Stimulated activated CD4-positive, alpha-beta T cell treated with anti-CD3 and anti-CD28 coated beads, Interleukin-1b, Interleukin-23, amount 100 ng/mL, for 4 hours (primary cell): ENCODE measurements at places on chromosomes 1 and 21.

- DNase-seq: no peak
Observed at GRCh38 chr1:166947398-166948043, 27.8 kb downstream of the ILDR2 start.

- peak; percentile 77 for DNase-seq
Observed at GRCh38 chr1:9181176-9181906, 52.4 kb upstream of the GPR157 start.

GRCh38 chr1:234531151-234531635, 52.2 kb upstream of the TARBP1 start:
- DNase-seq: no peak

DNA sequence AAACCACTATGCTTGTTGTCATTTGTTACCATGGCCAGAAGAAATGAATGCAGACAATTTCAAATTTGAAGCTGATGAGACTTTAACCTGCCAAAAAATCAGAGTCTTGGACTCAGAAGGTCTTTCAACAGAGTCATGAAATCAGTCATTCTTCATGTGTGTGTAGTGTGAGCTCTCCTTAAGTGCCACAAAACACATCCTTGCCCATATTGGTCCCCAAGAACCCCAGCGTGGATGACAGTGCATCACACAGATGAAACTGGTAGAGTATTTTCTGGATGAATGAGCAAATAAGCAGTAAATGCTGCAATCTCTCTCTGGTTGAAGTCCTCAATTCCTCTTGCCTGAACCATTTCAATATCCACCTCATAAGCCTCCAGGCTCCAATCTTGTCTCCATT, 28.7 kb upstream of the ETS2 start:
- no peak for DNase-seq

GRCh38 chr1:7098641-7099040, 313.4 kb downstream of the CAMTA1 start:
- DNase-seq: no peak

DNA sequence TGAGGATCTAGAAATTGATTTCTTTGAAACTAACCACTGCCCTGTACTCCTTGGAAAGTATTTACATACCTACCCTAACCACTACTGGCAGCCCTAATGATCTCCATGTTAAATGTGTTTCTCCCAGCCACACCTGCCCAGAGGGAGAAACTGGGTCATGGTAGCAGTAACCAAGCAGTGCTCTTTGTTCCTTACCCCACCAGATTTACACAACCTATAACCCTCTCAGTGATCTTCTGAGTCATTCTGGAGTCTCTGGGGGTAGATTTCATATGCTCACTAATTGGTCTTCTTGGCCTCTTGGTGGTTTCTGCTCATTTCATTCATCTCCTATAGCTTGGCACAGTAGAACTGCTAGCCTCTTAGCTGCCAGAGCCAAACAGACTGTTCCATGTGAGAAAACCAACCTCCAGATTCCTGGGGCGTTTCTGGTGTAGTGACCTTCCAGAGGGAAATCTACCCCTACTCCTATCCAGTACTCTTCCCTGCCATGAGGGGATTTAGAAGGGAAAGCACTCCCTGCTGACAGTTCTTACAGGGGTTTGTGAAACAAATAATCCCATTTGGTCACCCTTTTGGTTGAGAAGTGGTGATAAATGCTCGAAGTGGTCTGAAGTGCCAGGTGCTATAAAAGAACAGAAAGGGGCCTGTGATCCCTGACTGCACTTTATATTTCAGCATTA, 36.2 kb upstream of the LRIG2 start:
- DNase-seq: no peak

DNA sequence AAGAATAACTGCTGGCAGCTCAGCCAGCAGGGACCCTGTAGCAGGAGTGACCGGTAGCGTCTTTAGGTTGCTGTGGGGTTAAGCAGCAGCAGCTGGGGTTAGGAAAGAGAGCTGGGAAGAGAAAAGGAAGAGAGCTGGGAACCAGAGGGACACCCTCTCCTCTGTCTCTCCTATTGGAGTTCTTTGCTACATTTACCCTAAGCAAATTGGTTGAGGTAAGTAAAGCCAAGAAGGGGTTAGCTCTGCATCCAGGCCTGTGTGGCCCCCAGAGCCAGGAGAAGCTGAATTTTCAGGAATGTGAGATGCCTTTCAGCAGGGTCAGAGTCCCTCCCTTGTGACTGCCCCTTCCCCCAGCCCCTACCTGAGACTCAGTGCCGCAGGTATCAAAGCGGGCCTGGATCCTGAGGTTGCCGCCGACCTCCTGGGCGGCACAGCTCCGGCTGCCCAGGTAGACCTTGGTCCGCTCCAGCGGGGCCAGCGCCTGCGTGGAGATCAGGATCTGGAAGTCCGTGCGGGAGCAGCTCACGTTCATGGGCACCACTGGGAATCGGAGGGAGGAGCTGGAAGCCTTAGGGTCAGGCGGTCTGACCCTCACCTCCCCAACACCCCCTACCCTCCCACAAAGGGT, 16.4 kb downstream of the CDCP2 start:
- DNase-seq: no peak

DNA sequence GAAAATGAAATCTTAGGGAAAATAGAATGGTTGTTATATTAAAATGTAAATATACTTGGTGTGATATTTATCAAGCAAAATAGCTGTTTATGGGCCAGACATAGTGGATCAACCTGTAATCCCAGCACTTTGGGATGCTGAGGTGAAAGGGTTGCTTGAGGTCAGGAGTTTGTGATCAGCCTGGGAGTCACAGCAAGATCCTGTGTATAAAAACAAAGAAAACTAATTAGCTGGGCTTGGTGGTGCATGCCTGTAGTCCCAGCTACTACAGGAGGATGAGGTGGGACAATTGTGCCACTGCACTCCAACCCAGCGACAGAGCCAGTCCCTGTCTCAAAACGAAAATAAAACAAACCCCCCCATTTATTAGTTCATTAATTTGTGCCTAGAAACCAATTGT, 21.6 kb upstream of the CFHR1 start:
- no peak for DNase-seq

- DNase-seq: no peak
Observed at GRCh38 chr1:230778916-230779590, 31.9 kb downstream of the CAPN9 start.

DNA sequence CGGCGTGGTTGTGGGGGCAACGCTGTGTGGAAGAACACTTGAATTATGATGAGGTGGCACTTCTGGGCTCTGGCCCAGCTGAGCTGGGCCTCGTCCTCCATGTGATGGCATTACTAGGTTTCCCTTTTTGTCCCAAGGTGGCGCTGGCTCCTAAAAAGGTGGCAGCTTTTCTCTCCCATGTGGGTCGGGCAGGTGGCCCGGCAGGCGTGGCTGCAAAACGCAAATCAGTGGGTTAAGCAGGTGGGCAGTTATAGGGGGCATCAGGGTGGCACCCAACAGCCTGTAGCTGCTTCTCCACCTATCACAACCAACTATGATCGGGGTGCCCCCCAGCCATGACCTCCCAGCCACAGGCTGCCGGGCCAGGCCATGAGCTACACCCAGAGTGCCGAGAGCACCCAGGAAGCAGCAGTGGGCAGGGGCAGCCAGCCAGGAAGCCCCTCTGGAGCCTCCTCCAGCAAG, 59.6 kb downstream of the KCNAB2 start:
- no peak for DNase-seq

DNA sequence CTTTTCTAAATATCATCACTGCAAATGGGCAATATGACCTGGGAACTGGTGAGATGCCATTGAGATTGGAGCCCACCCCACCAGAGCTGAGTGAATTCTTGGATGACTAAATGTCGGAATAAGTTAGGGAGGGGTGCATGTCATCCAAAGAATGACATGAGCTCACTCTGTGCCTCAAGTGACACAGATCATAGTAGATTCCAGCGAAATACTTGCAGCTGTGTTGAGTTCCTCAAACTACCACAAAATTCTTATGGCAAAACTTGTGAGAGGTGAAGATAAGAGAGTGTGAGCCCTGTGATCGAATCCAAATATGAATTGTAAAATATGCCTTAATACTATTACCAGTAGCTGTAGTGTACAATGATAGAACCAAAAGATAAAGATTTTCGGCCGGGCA, 2.3 kb upstream of the TCP10L start:
- DNase-seq: no peak

DNA sequence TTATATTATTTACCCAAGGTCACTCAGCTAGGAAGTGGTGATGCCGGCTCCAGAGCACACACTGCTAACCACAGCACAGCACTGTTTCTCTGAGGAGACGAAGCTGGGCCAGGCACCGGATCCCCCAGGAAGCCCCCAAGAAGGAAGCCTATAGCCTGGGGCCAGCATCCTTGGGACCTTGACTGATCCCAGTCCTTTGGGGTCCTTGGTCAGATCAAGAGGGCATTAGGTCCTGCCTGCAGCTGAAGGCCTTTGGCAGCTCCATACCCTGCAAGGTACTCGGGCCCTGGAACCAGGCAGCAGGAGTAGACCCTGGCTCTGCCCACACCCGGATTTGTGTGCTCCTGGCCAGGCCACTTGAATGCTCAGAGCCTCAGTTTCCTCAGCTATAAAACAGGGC, 128.0 kb downstream of the LACTBL1 start:
- DNase-seq: no peak

DNA sequence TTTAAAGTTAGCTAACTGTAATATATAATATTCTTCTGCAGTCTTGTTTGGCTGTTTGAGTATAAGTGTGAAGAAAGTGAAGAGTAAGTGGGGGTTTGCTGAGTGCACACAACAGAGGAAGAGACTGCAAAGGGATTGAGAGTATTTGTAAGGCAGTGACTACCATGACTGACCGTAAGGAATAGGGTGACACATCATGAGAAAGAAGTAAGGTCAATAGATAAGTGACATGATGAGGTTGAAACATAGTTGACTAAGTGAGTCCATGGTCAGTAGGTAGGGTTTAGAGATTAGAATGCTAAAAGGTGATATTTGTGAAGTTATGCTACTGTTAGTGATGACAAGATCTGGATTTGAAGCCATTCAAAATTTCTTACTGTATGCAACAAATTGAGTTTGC, 27.7 kb downstream of the WARS2 start:
- DNase-seq: no peak

DNA sequence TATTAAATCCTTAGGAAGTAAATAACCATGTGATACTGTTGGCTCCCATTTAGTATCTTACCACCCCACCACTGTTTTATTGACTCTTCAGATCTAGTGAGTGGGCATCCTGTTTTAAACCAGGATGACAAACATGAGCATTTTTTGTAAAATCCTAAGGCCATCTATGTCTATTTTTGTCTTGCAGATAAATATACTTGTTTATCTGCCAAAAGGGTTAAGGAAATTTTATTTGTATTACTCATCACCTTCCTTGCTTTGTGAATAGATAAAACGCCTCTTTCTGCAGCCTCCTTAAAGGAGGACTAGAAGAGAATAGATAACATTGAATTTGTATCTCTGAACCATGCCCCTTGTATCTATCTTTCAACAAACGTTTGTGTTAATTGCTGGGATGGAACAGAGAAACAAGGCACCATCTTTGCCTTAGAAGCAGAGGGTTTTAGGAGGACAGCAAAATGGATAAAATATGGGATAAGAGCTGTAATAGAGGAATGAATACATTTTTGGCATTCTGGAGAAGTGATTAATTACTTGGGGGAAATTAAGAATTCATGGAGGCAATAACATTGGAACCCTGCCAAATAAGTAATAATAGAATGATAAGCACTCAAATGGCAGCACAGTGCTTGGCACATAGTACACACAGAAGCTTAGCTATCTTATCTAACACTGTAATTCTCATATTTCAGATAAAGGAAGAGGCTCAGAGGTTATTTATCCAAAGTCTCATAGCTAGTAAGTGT, 14.7 kb downstream of the YTHDF2 start:
- no peak for DNase-seq

GRCh38 chr1:13513063-13513894, 524 bp downstream of the LRRC38 start:
- DNase-seq: no peak

DNA sequence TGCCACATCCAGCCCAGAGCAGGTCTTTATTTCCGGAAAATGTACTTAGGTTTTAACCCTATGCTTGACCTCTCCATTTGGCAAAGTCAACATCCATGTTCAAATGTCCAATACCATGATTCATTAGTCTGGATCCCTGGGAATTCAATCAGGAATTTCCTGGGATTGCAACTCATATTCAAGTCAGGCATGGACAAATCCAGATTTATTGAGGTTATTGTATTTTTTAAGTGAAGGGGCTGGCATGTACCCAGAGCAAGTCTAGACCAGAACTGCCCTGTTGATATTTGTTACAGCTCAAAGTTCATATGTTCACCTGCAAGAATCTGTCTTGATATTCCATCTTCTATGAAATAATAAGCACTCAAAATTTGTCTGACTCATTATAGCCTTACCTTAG, 521.1 kb downstream of the ADGRL2 start:
- no peak for DNase-seq

GRCh38 chr21:40278345-40278744, 411.1 kb downstream of the PCP4 start:
- no peak for DNase-seq

DNA sequence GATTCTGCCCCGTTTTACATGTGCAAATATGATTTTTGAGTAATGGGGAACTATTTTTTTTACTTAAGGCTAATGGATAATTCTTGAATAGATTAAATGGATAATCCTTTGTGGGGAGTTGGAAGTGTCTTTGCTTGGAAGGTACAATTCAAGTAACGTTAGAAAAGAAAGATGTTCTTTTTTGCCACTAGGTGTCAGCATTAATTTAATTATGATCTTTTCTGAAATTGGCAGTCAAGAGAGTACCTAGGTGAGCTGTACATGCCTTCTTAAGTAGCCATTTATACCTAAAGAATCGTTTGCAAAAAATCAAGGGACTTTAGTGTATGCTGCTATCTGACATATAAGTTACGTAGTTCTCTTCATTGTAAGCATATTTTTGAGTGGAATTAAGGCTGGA, 2.2 kb downstream of the FBXO28 start:
- DNase-seq: no peak

- no peak for DNase-seq
Observed at GRCh38 chr1:178870944-178871343, at the start of gene ANGPTL1. Gene ANGPTL1, minus strand, starts transcription at chr1:178871077. Its CDS starts 5,301 bp downstream, at chr1:178865776.

GRCh38 chr1:117627546-117628130, 21.8 kb downstream of the TENT5C start:
- DNase-seq: no peak

- DNase-seq: no peak
Observed at GRCh38 chr1:109598655-109599054, 20.8 kb downstream of the GNAT2 start.

GRCh38 chr1:15153184-15153841, at the start of gene TMEM51:
Gene TMEM51, plus strand, starts transcription at chr1:15153747. Its CDS starts 61,341 bp downstream, at chr1:15215088.
- no peak for DNase-seq

DNA sequence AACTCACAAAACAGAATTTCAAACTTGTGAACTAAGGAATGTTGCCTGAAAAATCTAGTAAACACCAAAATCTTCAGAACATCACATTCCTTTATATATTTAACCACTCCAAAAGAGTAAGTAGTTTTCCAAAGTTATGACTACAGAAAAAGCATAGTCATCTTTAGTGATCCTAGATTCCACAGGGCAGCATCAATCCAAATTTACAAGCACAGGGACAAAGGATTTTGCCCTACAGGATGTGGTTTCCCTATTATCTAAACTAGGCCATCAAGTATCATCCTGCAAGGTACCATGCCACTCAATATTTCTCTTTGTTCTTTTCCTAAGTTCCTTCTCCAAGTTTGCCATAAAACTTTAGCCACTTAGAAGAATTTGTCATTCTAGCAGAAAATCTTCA, 33.0 kb downstream of the COP1 start:
- no peak for DNase-seq

- DNase-seq: no peak
Observed at GRCh38 chr1:60461925-60462595, 388.5 kb upstream of the C1orf87 start.
